ENCODE measurements at places on chromosomes 12 and 14.

GRCh38 chr14:50620341-50620740 lies 47.8 kb downstream of the SAV1 start:
- no peak for DNase-seq

- no peak for DNase-seq
Observed at GRCh38 chr12:95169368-95169767, 47.9 kb downstream of the FGD6 start.

GRCh38 chr14:66074537-66074936 lies 411.6 kb upstream of the CCDC196 start:
- no peak for DNase-seq

DNA sequence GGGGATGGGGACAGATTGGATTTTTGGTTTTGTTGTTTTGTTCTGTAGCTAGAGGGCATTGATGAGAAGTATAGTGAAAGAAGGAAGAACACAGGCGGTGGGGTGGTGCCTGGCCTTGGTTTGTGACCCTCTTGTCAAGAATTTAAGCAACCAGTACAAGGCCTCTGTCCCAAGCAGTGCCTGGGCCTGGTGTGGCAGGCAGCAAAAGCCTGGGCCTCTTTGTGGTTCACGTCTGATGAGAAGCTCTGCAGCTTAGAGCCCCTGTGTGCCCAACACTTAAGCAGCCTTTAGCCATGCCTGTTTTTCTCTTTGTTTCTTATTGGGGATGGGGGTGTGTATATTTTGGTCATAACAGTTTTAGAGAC lies 98.0 kb downstream of the PPP2R5C start:
- DNase-seq = no peak

DNA sequence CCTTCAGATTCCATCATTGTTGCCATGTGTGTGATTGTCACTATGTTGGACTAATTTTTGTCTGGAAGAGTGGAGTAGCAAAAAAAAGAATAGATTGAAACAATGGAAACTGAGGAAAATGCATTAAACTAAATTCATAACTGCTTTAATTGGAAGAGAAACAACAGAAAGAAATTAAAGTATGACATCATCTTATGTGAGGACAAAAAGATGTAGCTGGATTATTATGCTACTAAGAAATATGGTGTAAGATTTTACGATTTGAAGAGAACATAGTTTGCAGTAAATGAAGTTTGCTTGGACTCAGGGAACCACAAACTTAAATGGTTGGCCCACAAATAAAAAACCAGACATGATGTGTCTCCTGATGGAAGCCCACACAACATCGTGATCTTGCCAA lies 76.8 kb downstream of the PRKCH start:
- no peak for DNase-seq

DNA sequence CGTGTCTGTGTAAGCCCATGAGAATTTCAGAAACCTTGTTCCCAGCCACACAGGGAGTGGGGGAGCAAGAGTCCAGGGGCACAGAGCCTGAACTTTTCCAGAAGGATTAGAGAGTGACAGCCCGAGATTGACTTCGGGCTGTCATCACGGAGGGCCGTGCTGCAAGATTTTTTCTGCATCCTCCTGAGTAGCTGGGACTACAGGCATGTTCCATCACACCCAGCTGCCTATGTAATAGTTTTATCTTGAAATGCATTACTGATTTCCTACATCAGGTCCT lies 14.4 kb downstream of the EVL start:
- DNase-seq = no peak

DNA sequence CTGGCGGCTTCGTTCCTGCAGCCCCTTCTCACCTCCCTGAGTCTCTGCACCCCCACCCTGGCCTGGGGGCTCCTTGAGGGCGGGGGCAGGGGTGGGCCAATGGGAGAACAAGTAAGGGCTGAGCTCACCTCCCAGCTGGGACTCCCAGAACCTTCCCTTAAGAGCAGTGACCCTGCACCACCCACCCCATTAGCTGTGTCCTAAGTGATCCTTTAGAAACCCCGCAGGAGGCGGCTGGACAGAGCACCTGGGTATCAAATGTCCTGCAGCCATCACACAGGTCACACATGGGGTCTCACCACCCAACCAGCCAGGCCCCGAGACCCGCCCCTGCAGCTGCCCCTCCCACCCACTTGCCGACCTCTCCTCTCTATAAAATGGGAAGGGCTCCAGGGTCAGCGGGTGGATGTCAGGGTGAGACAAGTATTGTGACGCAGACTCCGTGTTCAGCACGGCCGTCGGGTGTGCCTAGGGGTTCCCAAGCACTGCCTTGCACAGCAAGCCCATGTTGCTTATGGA lies 151.2 kb upstream of the C14orf180 start:
- DNase-seq = no peak

GRCh38 chr12:9649532-9649940 lies 20.0 kb upstream of the CLEC2D start:
- no peak for DNase-seq

DNA sequence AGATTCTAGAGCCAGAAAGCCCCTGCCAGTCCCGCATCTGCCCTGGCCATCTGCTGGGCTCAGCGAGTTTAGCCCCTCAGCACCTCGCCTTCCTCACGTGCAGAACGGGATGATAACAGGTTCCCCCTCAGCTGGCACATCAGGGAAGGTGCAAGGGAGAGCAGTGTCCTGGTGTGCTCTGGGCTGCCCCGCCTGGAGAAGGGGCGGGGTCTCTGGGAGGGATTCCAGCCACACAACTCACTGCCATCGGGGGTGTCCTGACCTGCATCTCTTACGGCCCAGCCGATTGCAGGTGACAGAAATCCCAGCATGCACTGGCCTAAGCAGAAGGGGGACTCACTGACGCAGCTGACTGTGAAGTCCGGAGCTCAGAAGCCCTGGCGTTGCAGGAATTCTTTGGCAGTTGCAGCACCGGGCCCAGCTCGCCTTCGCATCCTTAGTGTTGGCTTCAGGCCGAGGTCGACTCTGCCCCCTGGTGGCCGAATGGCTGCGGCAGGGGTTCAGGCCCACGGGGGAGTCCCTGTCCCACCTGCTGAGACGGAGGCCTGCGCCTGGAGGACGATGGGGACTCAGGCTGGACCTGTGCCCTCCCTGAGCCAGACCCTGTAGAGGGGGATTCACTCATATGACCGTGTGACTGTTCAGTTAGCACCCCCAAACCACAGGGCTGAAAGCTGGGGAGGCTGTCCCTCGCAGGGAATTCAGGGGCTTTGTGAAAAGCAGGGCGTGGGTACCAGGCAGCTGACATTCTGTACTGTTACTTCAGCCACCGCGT lies 178.6 kb downstream of the ADGRD1 start:
- DNase-seq = peak; percentile 64

GRCh38 chr12:1917172-1918070 lies 1.0 kb downstream of the CACNA2D4 start:
- no peak for DNase-seq

DNA sequence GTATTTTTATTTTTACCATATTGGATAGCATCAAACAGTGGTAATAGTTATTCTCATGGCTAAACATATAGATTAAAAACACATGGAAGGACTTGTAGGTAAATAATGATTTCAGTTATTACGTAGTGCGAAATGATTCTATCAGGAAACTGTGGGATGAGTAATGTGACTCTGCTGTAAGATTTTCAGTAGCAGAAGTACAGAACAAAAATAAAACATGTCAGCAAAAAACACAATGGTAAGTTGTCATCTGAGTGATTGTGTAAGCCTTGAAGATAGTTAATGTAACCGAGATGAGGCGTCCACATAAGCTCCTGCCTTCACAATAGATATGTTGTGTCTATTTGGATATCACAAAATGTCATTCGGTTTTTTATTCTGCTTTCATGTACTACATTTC lies 99.8 kb downstream of the BORCS5 start:
- no peak for DNase-seq

Data from tibial artery (tissue), 4 donors.